Thoracic aorta (tissue), 2 donors: ENCODE measurements at places on chromosomes 7 and 10.

- no peak for DNase-seq
Observed at GRCh38 chr7:41275255-41275654, 427.6 kb downstream of the INHBA start.

GRCh38 chr7:112781558-112781957 lies 8.6 kb downstream of the TMEM168 start:
- no peak for DNase-seq

DNA sequence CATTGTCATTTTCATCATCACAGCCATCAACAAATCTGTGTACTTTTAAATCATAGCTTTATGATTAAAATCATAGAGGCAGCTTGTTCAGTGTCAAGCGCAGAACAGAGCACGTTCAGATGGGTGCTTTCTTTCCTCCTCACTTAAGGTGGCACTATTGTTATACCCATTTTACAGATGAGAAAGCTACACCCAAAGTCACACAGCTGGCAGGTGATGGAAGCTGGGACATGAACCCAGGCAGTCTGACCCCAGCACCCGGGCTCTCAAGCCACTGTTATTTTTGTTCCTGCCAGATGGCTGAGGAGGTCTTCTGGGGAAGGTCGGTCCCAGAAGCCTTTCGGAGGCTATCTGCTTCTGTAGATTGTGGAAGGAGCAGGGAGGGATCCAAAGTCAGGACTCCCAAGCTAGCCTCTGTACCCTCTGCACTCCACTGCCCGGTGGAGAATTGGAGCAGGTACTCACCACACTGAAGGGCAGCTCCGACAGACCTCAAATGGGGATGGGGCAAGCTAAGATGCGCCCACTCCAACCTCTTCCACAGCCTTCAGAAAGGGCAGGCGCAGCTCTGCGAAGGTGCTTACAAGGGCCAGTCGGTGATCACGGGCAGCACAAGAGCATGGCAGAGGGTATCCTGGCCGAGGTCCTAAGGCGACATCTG lies 610 bp downstream of the AVPI1 start:
- no peak for DNase-seq

- DNase-seq, result no peak
Observed at GRCh38 chr10:75211007-75211691, 553 bp downstream of the VDAC2 start.

- DNase-seq, result no peak
Observed at GRCh38 chr10:24277771-24278170, 68.8 kb downstream of the KIAA1217 start.

- DNase-seq, result no peak
Observed at GRCh38 chr10:92696606-92697383, 7.0 kb downstream of the HHEX start.

- no peak for DNase-seq
Observed at GRCh38 chr10:62764011-62764410, 40.5 kb upstream of the ADO start.

DNA sequence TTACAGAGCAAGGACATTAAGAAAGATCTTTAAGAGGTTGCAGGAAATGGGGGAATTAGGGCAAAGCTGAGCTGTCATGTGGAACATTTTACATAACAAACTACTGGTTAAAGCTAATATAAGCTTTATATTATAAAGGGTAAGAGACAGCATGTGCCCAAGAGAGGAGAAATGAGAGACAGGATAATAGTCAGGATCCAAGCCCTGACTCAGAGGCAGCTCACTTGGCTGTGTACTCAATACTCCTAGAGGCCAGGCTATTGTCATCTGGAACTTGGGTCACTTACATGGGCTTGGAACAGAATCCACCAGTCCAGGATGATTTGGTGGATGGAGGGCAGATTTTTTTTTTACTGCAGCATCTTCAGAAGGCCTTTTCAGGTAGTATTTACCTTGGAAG lies 418.6 kb upstream of the ZMIZ1 start:
- no peak for DNase-seq

- DNase-seq, result no peak
Observed at GRCh38 chr7:139940866-139941265, 111.8 kb downstream of the TBXAS1 start.

GRCh38 chr7:50400114-50400513 lies 50.0 kb downstream of the FIGNL1 start:
- no peak for DNase-seq

DNA sequence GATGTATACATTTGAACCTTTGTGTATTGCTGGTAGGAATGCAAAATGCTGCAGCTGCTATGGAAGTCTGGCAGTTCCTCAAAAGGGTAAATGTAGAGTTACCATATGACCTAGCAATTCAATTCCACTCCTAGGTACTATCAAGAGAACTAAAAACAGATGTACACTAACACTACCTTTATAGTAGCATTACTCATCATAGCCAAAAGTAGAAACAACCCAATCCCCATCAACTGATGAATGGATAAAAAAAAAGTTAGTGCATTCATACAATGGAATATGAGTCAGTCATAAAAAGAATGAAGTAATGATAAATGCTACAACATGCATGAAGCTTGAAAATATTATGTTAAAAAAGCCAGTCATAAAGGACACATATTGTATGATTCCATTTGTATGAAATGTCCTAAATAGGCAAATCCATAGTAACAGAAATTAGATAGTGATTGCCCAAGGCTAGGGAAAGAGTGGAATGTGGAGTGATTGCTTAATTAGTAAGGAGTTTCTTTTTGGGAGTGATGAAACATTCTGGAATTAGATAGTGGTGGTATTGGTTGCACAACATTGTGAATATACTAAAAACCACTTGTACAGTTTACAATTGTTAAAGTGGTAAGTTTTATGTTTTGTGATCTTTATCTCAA lies 96.4 kb upstream of the AOAH start:
- DNase-seq, result no peak

GRCh38 chr10:90884431-90884830 lies 12.7 kb downstream of the RPP30 start:
- no peak for DNase-seq

DNA sequence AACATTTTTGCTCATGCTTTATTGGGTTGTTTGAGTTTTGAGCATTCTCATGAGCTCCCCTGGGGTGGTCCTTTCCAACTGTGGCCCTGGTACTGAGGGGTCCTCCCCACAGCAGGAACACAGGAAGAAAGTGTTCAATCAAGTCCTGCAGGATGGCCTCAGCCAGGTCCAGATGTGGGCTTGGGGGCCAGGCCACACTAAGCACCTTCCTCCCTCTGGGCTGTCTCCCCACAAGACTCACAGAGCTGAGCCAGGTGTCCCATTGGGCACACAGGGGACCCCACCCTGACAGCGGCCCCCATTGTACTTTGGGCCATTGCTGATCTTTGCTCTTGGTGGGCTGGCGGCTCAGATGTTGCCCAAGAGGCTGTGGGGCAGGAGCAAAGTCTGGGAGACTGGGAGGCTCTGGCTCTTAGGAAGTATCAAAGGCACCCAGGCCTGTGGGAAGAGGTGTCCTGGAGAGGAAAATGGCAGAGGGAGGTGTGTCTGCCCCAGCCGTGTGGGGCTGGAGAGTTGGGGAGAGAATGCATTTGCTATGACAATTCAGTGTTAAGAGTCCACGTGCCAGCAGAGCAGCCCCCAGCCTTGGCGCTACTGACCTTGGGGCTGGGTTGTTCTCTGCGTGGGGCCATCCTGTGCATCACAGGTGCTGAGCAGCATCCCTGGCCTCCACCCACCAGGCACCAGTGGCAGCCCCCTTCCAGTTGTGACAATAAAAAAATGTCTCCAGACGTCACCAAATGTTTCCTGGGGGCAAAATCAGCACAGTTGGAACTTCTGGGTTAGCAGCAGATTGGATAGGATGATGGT lies 17.8 kb downstream of the SCART1 start:
- no peak for DNase-seq

DNA sequence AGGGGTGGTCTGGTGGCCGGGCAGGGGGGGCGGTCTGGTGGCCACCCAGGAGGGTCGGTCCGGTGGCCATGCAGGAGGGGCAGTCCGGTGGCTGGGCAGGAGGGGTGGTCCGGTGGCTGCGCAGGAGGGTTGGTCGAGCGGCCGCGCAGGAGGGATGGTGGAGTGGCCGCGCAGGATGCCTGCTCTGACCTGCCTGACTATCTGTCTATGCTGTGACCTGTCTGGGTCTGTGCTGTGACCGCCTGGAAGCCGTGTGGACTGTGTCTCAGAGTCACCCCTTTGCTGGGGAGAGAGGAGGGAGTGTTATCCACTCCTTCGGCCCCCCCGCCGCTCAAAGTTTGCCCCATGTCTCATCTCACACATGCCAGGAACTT lies 113.2 kb downstream of the ACTR3B start:
- DNase-seq, result no peak

DNA sequence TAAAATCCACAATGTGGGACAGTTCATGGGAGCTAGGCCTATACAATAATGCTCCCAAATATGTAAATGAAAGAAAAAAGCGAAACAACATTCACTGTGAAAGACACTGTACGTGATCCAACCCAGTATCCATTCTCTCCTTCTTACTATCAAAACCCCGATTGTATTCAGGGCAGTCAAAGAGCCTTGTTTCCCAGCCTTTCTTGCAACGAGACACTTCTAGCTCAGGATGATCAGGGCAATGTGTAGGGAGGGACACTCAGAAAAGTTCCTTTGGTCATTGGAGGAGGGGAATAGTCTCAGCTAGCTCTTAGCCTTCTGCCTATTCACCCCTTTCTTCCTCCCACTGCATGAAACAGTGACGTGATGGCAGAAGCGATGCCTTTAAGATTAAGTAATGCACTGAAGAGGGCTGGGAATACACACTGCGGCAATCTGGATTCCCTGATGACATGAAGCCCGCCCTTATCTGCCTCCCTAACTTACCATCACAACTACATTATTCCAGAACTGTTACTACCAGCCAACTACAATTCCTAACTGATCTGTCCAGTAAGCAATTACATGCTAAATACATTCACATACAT lies 27.3 kb downstream of the UBE2H start:
- no peak for DNase-seq

GRCh38 chr7:116511552-116512519 lies 12.3 kb downstream of the CAV2 start:
- DNase-seq, result no peak

GRCh38 chr7:1241603-1242255 lies 9.1 kb downstream of the UNCX start:
- DNase-seq, result no peak

- no peak for DNase-seq
Observed at GRCh38 chr7:149014309-149014708, 14.0 kb downstream of the PDIA4 start.

DNA sequence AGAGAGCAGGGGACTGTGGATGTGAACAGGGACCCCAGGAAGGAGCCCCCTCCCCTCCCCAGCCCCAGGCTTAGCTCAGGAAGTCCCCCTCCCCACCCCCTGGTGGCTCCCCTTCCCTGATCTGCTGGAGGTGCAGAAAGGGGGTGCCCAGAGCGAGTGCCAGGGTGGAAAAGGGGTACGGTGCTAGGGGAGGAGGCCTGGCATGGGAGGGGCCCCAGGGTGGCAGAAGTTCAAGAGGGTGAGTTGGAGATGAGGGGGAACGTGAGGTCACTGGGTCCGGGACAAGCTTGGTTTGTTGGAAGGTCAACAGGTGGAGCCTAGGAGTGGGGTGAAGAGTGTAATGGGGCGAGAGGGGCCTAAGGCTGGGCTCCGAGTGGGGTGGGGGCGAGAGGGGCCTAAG lies 21.5 kb upstream of the TBL2 start:
- no peak for DNase-seq

GRCh38 chr10:54120806-54121205 lies 680.2 kb downstream of the PCDH15 start:
- DNase-seq, result no peak

GRCh38 chr10:110893559-110894179 lies 21.9 kb downstream of the PDCD4 start:
- no peak for DNase-seq

DNA sequence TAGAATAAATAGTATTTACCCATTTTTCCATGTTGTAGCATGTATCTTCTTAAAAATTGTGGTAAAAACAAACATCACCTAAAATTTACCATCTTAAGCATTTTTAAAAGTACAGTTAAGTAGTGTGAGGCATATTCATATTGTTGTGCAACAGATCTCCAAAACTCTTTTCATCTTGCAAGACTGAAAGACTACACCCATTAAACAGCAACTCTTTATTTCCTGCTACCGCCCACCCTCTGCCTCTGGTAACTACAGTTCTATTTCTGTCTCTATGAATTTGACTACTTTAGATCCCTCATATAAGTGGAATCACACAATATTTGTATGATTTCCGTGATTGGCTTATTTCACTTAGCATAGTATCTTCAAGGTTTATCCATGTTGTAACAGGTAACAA lies 40.0 kb upstream of the AGBL3 start:
- no peak for DNase-seq

- no peak for DNase-seq
Observed at GRCh38 chr10:74976565-74976964, 134.9 kb upstream of the SAMD8 start.

DNA sequence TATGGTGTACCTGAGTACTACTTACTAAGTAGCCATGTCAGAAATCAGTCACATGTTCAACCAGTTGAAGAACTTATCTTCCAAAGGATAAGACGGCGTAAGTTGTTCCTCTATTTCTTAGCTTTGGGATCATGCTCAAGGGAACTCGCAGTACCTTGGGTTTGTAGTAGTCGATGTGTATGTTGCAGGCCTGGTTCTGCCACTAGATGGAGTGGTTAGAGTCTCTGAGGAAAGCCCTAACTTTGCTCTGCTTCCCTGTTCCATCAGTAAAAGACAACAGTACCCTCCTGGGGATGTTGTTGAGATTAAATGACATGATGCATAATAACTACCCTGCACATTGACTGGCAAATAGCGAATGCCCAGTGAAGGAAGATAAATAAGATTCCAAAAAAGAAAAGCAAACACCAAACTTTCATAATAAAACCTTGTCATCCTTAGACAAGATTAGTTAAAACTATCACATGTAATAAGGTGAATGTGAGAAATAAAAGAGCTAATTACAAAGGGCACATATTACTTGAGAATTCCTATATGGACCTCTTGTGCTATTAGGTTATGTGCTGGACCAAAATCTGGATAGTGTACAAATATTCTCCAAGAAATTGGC lies 165.9 kb downstream of the ABCA13 start:
- DNase-seq, result no peak

DNA sequence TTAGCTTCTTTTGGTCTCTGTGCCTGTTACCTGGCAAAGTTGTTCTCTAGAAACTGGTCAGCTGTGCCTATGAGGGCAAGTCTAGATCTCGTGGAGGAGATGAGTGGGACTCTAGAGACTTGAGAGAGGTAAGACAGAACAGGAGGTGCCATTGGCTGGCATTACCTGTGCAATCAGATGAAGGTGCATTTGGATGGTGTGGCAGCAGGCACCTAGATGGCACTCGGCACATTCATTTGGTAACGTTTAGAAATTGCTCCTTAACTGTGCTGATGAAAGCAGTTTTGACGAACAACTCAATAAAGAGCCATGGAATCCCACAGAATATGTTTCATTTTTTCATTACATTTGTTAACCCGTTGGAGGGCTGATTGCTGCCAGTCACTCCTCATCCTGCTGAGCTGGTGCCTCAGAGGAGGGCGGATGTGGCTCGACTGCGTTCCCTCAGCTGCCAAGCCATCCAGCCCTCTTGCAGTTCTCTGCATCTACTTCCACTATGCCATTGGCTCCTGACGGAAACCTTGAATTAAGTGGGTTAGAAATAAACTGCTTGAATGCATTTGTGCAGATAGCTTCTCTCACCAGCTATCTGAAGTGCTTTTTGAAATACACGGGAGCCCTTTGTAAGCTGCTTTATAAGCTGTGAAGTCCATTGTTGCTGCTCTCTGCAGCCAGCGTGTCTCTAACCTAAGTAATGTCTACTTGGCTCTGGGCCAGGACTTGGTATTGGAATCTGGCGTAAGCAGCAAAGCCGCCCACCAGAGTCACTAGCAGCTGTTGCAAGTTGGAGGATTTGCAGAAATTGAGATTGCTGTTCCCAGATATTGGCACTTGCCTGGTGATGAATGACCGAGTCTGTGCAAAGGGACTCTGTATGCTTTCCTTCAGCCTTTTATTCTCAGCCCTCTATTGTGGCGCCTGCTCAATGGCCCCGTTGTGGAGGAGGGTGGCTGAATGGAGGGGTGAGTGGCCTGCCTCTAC lies 87.4 kb downstream of the LRRC4 start:
- no peak for DNase-seq
